Left ventricle myocardium superior (tissue), 1 donor: ENCODE measurements at places on chromosomes 1 and 21. TPM values are rescaled to one million over a fixed set of nuclear protein-coding genes. Genes with fewer than 3 reads are reported as not detected.

WNT3A gene
- total RNA-seq = not detected

VANGL2 gene
- 2.6 TPM for total RNA-seq

LRRC8C gene
- total RNA-seq = 6.8 TPM

MOV10 gene
- total RNA-seq = 14.0 TPM

MAGOH gene
- total RNA-seq = 25.0 TPM

DVL1 gene
- 144 TPM for total RNA-seq

SAMD11 gene
- 2.1 TPM for total RNA-seq

CXADR gene
- 27.1 TPM for total RNA-seq

CYP4A22 gene
- not detected for total RNA-seq

AQP10 gene
- 0.27 TPM for total RNA-seq

SV2A gene
- 0.22 TPM for total RNA-seq

CASQ2 gene
- 879 TPM for total RNA-seq

DNA sequence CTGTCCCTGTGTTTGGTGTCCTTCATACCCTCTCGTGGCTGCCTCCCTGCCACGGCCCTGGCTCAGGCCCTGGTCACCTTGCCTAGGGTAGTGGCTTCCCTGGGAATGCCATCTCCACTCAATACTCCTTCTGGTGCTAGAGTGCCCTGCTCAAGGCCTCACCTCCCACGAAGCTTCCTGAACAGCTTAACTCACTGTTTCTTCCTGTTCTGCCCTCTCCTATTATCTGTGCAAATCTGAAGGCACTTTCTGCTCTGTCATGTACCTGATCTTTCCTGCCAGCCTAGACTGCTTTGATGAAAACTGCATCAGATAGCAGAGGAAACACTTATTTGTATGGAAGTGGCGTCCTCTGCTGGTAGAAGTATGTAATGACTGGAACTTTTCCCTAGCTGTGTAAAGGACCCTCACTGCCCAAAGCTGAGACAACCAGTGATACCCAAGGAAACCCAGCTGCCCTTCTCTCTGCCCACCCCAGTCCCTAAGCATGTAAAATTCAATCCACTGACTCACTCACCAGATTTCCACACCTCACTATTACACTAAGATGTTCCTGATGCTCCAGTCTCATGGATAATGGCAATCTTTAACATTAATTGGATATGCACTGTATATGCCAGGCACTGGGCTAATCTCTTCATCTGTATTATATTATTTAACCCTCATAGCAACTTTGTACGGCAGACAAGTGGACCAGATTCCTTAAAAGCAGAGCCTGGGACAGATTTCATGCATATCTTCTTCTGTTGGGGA lies 36.2 kb upstream of the BTG2 start:
- DNase-seq = no peak

DNA sequence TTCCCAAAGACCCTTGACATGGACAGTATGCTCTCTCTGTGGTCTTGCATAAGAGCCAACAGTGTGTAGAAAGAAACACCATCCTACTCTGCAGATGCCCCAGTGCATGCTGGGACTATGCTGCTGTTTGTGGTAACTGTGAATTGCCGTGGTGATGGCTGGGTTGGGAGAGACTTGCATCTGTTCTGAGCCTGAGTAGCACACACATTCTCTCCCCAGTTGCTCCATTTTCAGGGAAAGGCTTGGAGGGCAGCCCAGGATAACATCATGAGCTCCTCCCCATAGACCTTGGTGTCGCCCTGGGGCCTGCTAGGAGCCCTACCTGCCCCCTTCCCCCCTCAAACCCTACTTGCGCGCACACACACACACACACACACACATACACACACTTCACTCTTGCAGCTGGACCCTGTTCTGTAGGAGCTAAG lies 120.9 kb upstream of the IPO9 start:
- no peak for DNase-seq

GRCh38 chr1:171984850-171985485 lies 143.7 kb downstream of the DNM3 start:
- no peak for DNase-seq

DNA sequence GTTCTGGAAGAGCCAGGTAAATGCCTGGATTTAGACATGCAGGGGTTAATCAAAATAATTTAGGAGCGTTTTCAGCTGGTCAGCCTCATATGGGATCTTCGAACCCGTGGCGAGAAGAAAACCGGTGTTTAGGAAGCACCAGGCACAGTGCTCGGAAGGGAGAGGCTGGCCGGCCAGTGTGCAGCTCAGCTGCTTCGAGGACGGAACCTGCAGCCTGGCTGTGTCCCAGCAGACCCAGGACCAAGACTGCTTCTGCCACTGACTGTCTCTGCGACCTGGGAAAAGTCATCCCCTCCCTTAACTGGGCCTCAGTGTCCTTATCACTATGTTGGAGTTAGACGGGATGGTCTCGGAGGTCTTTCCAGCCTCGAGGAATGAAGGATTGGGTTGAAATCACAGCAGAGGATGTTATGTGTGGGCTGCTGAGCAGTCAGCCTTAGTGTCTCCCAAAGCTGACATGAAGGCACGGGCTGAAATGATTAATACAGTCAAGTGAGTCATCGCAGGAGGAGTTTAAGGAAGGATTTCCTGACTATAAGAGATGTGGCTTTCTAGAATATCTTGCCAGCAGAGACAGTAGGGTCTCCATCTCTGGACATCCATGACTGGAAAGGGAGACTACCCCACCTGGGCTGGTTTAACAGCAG lies 20.8 kb downstream of the PPFIA4 start:
- no peak for DNase-seq

DNA sequence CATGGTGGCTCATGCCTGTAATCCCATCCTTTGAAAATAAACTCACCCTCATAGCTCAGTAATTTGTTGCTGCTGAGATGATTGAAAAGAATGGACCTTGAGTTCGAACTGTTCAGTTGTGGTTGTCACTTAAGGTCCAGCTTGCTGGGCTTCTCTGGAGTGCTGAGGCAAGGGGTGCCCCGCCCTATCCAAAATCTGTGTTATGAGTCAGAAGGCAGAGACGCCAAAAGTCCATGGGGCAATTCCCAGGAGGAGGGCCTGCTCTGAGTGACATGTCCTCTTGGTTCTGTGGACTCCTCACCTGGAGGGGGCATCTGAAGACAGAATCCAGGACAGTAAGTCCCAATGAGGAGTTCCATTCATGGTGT lies 64.8 kb downstream of the MYOM3 start:
- DNase-seq = peak; percentile 51

GRCh38 chr1:8684590-8684989 lies 132.8 kb downstream of the RERE start:
- DNase-seq = no peak

GRCh38 chr1:5342830-5343229 lies 649.4 kb downstream of the NPHP4 start:
- DNase-seq = no peak

DNA sequence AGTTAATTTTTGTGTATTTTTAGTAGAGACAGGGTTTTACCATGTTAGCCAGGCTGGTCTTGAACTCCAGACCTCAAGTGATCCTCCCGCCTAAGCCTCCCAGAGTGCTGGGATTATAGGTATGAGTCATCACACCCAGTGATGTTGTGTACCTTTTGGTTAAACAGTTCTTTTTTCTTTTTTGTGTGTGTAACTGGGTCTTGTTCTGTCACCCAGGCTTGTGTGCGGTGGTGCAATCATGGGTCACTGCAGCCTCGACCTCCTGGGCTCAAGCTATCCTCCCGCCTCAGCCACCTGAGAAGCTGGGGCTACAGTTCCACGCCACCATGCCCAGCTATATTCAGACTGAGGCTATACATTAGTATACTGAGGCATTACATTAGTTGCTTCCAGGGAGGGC lies 37.8 kb downstream of the GABPB2 start:
- DNase-seq = no peak

- DNase-seq = no peak
Observed at GRCh38 chr1:45854724-45855123, 51.3 kb downstream of the MAST2 start.

- DNase-seq = peak; percentile 84
Observed at GRCh38 chr1:169586395-169587255, at the start of gene F5. Gene F5, minus strand, starts transcription at chr1:169586481. Its CDS starts 95 bp downstream, at chr1:169586386.

- no peak for DNase-seq
Observed at GRCh38 chr1:62912028-62912638, 128.2 kb downstream of the ATG4C start.

GRCh38 chr1:70667494-70668170 lies 256.6 kb downstream of the CTH start:
- DNase-seq = no peak

DNA sequence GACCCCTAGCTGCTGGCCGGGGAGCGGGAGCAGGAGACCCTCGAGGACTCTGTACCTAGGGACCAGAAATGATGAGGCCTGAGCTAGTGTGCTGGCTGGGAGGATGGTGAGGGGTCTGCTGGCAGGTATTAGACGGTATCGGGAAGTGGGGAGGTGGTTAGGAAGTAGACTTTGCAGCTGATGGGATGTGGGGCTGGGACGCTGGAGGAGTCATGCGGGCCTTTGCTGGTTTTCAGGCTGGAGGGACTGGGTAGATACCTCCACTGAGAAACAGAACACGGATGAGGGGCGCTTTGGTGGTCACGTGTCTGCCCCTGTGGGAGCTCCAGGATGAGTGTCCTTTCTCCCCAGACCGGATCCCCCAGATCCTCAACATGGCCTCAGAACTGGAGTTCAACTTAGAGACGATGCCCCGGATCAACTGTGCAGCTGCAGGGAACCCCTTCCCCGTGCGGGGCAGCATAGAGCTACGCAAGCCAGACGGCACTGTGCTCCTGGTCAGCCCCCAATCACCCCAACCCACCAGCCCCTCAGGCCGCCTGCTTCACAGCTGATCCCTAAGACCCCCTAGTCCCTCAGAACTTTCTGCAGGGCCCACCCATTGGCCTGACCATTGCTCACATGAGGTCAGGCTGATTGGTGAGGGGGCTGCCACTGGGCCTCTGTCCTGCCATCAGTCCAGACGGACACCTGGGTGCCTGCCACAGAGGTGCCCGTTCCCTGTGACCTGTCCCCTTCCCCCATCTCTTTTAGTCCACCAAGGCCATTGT lies 8.0 kb downstream of the TIE1 start:
- DNase-seq = no peak

DNA sequence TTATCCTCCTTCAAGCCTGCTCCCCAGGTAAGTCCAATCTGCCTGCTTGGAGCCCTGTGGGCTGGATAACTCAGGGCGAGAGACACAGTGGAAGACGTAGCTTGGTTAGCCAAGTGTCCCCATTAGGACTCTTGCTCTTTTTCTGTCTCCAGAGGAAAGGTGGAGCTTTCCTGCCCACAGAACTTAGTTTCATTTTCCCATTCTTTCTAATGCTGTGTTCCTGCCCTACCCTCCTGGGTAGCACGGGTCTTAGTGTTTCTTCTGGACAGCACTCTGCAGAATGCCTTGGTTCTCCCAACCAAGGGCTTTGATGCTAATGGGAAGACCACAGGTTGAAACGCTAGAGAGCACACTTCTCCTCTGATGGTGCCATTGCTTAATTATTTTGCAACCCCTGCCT lies 92.5 kb upstream of the LRRC8D start:
- no peak for DNase-seq

- DNase-seq = no peak
Observed at GRCh38 chr1:183143576-183144315, 42.3 kb upstream of the LAMC2 start.

DNA sequence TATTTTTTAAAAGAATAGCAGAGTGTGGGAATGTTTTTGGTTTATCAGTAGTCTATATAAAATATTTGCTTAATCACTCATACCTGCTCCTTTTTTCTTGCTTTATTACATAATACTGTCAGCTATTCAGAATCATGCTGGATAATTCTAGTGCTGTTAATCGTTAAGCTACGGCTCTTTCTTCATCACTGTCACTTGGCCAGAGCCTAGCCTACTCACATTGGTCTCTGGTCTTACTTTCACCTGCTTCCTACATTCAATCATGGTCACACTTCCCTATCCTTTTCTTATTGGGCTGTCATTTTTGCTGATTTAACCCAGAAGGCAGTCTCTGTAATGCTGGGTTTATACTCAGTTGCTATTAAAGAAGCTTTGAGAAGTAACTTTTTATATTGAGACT lies 2.5 kb downstream of the KLHL20 start:
- no peak for DNase-seq

DNA sequence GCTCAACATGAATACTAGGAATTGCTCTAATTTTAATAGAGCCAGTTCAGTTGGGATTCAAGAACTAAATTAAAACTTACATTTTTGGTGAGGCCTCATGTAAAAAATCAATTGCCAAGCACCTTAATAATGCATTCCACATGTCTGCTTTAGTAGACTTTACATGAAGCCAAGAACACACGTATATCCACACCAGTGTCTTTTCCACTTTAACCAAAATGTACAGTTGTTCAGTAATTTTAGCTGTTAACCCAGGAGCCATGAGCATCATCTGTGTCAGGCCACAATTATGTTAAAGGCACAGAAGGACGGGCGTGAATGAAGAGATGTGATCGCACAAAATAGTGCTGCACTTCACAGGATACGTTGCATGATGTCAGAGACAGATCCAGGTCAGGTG lies 136.7 kb downstream of the TLR5 start:
- DNase-seq = no peak

DNA sequence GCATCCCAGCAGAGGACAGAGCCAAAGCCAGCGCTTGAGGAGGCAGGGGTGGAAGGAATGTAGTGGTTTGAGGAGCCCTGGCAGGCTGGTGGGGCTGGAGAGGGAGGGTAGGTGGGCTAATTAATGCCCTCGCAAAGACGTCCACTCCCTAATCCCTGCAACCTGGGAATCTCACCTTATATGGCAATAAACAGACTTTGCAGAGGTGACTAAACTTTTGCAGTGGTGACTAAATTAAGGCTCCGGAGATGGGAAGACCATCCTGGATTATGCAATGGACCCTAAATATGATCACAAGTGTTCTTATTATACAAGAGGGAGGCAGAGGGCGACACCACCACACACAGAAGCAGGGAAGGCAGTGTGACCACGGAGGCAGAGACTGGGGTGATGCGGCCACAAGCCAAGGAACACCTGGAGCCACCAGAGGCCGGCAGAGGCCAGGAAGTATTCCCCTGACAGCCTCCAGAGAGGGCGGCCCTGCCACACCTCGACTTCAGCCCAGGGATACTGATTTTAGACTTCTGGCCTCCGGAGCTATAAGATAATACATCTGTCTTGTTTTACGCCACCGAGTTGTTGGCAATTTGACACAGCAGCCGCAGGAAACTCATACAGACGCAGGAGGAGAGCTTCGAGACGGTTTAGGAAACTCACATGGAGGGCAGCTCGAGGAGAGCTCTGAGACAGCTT lies 23.1 kb upstream of the NPPB start:
- DNase-seq = no peak

GRCh38 chr1:63874278-63874880 lies 100.6 kb downstream of the ROR1 start:
- DNase-seq = no peak

- DNase-seq = no peak
Observed at GRCh38 chr1:80973101-80973500, 827.6 kb upstream of the ADGRL2 start.
